GM12878 (cell line): ENCODE measurements at places on chromosomes 2 and 18. TPM values are rescaled to one million over a fixed set of nuclear protein-coding genes. Genes with fewer than 3 reads are reported as not detected.

Gene ETAA1
- total RNA-seq: 11.4 and 11.7 TPM in 2 replicates

Gene TWIST2
- not detected in 2 replicates for total RNA-seq

Gene SELENOI
- total RNA-seq: 29.1 and 31.4 TPM in 2 replicates

Gene TNFRSF11A
- 0.18 and 0.56 TPM in 2 replicates for total RNA-seq

GRCh38 chr2:63008838-63009237 is 41.8 kb upstream of the OTX1 start:
- DNase-seq: no peak
- H3K27me3 ChIP-seq: no peaks in the 10 kb centered on the region
- no peak overlapping the region for H3K4me3 ChIP-seq
- no peak overlapping the region for H3K27ac ChIP-seq
- H3K36me3 ChIP-seq: no peaks in the 10 kb centered on the region
- no peaks in the 10 kb centered on the region for H3K4me1 ChIP-seq

DNA sequence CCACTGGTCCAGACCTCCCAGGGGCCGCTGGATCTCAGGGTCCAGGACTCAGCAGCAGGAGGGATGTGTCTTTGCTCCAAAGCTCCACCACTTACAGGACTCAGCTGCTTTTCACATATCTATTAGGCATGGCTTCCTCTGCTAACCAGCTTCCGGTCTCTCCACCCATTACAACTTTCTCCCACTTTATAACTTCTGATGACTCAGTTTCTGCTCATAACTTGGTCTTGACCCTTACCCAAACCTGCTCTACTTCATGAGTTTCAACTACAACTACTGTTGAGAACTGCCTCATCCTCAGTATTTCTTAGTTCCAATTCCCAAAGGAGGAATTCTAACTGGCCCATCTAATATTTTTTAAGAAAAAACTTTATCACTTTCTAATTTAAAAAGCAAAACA is 17.2 kb downstream of the SULT1C2 start:
- no peak overlapping the region for H3K27ac ChIP-seq
- no peaks in the 10 kb centered on the region; the same call in 1 of the 2 replicates for H3K4me1 ChIP-seq
- no peak for DNase-seq
- H3K4me3 ChIP-seq: no peak overlapping the region

- no peak for DNase-seq
- H3K4me1 ChIP-seq: peaks cover 14% of the 10 kb centered on the region
- peaks cover 5% of the 10 kb centered on the region for H3K36me3 ChIP-seq
- H3K27ac ChIP-seq: peak overlapping the region; percentile 91
- peak overlapping the region; percentile 99 for H3K4me3 ChIP-seq
- no peaks in the 10 kb centered on the region for H3K27me3 ChIP-seq
Observed at GRCh38 chr2:61177727-61178549, 15.9 kb downstream of the C2orf74 start.

GRCh38 chr2:11716689-11717321 is 29.6 kb upstream of the LPIN1 start:
- H3K27ac ChIP-seq: no peak overlapping the region
- no peak for DNase-seq
- H3K4me1 ChIP-seq: no peaks in the 10 kb centered on the region
- no peaks in the 10 kb centered on the region for H3K36me3 ChIP-seq
